ENCODE measurements at places on chromosomes 2 and 18.

DNA sequence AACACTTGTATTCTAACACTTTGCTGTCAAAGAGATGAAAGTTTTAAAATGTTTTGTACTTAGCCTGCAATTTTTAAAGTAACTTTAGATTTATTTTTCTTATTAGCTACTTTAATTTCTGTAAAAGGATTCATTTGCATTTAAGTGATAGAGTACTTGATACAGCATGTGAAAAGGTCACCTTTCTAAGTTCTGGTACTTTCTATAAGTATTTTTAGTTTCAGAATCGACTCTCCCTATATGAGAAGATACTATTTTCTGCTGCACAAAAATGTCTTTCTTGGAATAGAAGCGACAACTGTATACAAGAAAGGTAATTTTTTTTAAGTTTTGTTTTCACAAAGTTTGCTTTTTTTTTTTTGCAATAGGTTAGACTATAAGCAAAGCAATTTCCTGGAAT lies 72.9 kb downstream of the METTL8 start:
- no peak for DNase-seq

- no peak for DNase-seq
These were observed 56.9 kb downstream of the LPIN2 start for GRCh38 chr18:2956056-2956455.

DNA sequence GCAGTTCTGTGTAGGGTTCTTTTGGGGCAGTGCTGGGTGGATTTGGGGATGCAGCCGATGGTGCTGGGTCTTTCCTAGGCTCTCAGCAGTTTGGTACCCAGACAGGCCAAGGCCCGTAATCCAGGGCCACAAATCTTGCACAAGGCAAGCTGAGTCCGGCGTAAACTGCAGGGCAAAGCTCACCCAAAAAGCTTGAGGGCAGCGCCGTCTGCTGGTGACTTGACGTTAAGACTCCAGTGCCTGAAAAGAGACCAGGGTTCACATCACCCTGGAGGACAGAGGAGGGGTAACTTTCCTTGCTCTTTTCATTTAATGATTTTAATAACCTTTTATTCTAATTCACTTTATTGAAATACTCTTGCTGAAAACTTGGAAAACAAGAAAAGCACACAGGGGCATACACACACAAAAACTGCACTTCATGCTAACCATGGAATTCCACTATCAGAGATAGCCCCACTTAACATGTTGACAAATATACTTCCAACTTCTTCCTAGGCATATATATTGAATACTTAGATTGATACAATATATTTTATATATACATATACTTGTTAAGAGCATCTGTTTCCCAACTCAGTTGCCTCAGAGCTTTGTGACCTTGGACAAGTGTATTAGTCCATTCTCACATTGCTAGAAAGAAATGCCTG lies 38.9 kb downstream of the CNGA3 start:
- DNase-seq: peak; percentile 85

- DNase-seq: no peak
These were observed 34.8 kb upstream of the KCNF1 start for GRCh38 chr2:10876963-10877362.

- DNase-seq: no peak
These were observed 76.1 kb upstream of the NOSTRIN start for GRCh38 chr2:168726375-168726774.

DNA sequence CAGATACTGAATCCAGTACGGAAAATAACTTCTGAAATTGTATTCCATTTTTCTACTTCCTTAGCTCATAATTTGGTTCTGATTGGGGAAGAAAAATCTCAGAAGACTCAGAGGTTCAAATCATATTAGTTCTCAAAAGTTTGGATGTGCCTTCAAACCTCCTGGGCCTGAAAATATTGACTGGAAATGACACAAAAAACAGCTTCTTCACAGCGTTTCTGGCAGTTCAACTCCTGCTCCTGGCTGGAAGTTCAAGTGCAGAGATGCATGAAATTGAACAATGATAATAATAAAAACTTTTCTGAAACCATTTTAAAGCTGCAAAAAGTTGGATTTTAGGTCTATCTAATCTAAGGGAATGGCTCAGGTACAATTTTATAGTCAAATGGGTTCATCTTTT lies 1459.9 kb upstream of the CELF4 start:
- DNase-seq: no peak

- DNase-seq: no peak
These were observed 13.8 kb downstream of the TPGS2 start for GRCh38 chr18:36814994-36815393.

GRCh38 chr18:62617793-62618591 lies 95.2 kb downstream of the ZCCHC2 start:
- DNase-seq: no peak
